Cortex of kidney (tissue), 1 donor: ENCODE measurements at places on chromosomes 13 and 19.

DNA sequence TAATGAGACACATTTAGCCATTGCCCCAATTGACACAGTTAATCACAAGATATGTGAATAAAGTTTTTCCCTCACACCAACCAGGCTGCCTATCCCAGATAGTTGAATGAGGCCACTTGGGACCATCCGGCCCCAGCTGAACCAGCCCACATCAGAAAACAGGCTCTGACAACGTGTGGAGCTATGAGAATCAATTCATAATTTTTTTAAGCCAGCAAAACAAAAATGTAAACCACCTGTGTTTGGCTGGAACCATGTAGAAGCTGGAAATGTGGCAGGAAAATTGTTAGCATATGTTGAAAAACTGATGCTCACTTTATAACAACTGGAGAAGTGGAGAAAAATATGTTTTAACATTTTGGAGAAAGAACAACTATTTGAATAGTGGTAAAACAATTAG, 1161.3 kb downstream of the SLITRK1 start:
- no peak for DNase-seq

DNA sequence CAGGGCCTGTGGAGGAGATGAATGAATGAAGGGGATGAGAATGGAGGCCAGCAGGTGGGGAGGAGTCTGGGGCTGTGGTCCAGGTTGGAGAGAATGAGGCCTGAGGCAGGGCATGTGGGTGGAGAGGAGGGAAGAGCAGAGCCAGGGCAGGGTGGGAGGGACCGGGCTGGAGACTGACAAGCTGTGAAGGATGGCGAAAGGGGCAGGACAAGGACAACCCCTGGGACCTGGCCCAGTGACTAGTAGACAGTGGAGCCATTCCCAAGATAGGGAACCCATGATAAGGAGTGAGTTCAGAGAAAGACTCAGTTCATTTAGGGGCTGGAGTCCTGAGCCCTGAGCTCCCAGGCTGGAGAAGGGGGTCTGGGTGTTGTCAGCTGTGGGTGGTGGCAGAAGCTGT, 3.0 kb downstream of the PTH2 start:
- DNase-seq, result no peak

GRCh38 chr19:37803249-37803840, 24.0 kb upstream of the ZNF573 start:
- DNase-seq, result no peak

- DNase-seq, result no peak
These were observed 40.1 kb downstream of the LTBP4 start for GRCh38 chr19:40641281-40641680.

- no peak for DNase-seq
These were observed 18.3 kb upstream of the KATNAL1 start for GRCh38 chr13:30325668-30326067.
